Fibroblast of gingiva (primary cell): ENCODE measurements at places on chromosomes 1 and 21.

- no peak for DNase-seq
Observed at GRCh38 chr1:169594391-169594790, 8.1 kb upstream of the F5 start.

GRCh38 chr1:155834296-155834926 is 22.6 kb downstream of the GON4L start:
- DNase-seq = peak; percentile 29

DNA sequence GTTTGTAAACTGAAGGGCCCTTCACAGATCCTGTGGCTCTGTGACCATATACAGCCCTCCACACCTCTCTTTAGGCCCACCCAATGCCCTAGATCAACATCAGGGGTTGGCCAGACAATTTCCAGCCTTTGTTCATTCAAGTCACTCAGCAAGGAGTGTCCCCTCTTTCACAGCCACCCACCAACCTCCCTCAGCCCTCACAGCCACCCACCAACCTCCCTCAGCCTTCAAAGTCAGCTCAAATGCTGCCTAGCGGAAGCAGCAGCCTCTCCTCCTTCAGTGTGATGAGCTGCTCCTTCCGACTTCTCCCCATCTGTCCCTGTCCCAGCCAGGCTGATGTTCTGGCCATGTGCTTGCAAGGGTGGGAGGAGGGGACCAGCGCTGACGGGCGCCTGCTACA is 71.4 kb downstream of the DMRTB1 start:
- no peak for DNase-seq

- no peak for DNase-seq
Observed at GRCh38 chr1:192986110-192986747, 72.9 kb downstream of the UCHL5 start.

- no peak for DNase-seq
Observed at GRCh38 chr1:226640321-226641136, 92.0 kb downstream of the STUM start.

DNA sequence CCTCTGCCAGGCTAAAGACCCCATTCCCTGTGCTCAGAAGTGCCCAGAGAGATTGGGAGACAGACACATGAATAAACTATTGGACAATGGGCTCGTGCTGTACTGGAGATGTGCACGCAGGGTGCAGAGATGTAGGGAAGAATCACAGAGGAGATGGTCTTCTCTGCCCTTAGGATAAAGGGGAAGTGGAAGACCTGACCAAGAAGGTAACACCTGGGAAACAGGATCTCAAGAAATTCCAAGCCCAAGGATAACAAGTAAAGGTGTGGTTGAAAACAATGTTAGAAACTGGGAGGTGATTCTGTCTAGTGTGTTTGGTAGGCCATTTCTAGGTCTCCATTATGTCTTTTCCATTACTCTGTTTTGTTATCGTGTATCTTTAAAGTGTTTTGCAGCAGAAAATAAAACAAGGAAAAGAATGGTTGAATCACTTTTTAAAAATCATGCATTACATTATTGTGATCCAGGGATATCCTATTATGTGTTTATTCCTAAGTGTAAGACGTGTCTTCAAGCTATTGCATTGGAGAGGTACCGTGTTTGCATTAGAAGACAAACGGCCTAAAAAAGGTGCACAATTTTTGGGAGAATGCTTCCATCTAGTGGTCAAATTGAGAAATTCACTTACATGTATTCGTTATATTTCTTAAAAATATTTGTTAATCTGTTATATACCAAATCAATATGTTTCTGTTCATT is 40.8 kb upstream of the KCTD3 start:
- peak; percentile 31 for DNase-seq

DNA sequence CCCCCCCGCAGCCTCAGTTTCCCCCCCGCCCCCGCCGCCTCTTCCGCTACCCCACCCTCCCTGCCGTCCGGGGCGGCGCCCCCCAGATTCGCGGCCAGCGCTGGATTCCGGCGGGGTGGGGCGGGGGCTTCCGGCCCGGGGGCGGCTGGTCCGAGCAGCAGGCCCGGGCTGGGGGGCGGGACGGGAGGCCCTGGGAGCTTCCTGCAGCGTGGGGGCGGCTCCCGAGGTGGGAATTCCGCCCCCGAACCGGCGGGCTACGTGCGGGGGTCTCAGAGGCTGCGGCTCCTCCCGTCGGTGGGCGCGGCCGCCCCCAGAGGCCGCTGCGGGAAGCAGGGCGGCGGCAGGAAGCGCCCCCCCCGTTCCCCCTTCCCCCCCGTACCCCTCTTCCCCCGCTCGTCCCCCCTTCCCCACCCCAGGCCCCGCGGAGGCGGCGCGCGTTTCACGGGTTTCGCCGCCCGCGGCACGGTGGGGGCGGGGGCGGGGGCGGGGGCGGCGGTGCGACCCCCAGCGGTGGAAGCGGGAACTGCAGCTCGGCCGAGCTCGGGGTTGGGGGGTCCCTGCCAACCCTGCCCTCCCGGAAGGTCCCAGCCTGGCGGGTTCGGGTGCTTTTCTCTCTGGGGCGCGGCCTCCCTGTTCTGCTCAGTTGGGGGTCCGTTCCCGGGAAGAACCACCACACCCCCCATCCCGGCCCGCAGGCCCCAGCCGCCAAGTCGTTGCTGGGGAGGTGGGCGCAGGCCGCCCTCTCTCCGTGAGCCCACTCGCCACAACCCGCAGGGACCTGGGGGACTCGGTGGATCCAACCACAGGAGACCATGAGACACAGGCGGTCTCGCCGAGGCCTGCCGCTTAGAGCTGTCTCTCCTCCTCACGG is 76.3 kb downstream of the MORN1 start:
- DNase-seq = peak; percentile 26

DNA sequence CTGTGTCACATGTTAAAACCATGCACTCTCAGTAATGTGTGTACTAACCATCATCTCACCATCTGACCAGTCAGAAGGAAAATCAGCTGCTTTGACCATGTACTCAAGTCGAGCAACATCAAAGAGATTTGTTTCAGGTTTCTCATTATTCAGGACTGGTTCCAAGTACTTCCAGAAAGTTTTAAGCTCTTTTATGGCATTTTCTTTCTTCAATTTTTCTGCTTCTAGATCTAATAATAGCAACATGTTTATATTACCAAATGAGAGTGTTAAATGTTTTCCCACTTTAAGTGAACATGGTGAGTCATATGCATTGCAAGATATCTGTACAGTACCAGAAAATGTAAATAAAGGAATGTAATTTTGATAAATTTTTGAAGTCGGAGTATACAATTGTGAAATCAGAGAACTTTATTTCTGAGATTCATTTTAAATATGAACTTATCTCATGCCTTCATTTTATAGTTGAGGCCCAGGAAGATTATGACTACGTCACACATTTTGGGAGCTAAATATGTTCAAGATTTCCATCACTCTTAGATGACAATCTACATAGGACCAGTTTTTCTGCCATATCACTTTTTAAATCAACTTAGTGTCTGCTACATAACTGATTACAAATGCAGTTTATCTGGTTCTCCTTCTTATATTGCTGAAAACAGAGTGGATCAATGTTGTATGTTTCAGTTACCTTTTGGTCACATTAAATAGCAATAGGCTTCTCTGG is 87.2 kb downstream of the SPAG17 start:
- DNase-seq = no peak

GRCh38 chr1:246270236-246270635 is 236.8 kb downstream of the SMYD3 start:
- DNase-seq = no peak

DNA sequence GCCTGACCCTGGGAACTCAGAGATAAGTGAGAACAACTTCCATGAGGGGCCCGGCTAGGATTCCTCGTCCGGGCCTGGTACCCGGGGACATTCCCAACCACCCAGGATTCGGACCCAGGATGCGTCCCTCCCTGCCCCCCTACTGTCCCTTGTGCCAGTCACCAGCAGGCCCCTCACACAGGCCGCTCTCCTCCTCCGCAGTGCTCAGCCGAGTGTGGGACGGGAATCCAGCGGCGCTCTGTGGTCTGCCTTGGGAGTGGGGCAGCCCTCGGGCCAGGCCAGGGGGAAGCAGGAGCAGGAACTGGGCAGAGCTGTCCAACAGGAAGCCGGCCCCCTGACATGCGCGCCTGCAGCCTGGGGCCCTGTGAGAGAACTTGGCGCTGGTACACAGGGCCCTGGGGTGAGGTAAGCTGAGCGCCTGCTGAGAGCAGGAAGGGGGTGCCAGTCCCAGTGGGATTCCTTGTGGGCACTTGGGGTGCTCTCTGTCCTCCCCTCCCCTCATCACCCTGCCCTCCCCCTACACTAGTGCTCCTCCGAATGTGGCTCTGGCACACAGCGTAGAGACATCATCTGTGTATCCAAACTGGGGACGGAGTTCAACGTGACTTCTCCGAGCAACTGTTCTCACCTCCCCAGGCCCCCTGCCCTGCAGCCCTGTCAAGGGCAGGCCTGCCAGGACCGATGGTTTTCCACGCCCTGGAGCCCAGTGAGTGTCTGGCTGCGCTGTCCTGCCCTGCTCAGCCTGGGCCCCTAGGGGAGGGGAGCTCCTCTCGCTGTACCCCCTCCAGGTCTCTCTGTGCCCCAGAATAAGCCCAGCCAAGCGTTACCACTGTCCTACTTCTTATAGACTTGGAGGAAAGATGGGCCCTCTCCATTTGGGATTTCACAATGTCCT is 9.8 kb downstream of the ADAMTSL4 start:
- DNase-seq = no peak

GRCh38 chr1:12368646-12369045 is 138.8 kb downstream of the VPS13D start:
- DNase-seq = no peak

- DNase-seq = no peak
Observed at GRCh38 chr1:229379846-229380245, 37.0 kb upstream of the CCSAP start.

DNA sequence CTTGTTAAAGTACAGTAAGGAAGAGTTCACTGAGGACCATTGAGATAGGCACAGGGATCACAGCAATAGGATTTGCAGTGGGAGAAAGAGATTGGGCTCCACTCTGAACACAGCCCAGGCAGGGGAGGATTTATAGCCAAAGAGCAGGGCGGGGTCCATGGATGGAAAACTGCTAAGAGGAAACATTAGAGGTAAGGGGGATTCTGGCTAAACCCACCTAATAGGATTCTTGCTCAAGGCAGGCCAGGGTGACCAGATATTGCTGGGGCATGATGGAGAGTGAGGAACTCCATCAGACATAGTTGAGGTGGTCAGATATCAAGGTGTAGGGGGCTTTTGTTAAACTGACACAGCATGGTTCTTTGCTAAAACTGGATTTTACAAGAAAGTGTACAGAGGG is 372.8 kb downstream of the NPHP4 start:
- no peak for DNase-seq

DNA sequence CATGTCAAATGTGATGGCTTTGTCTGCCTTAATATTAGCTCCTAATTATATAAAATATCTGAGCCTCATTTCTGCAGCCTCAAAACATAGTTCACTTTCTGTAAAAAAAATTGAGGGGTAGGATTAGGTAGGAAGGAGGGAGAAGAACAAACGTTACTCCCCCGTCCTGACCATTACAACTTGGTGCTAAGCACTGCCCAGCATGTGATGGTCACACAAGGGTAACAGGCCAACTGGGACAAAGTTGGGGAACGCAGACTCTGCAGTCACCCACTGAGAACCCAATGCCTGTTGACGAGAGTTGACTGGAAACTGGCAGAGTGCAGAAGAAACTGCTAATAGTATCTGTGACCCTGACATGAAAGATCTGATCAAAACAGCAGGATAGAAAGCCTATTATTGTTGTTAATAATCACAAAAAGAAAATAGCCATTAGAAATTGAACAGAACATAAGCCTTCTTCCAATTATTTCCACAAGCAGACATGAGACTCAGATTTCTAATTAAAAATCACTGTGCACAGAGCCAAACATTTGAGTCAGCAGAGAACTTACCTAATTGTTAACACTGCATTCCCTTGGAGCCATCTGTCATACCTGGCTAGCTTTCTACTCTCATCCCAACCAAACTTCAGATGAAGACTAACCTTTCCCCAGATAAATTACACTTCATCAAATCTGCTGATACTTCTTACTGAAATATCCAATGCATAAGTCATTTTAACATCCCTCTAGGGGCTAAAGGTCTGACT is 5.5 kb downstream of the SORT1 start:
- no peak for DNase-seq

GRCh38 chr1:236341298-236341697 is 52.8 kb upstream of the EDARADD start:
- DNase-seq = no peak

DNA sequence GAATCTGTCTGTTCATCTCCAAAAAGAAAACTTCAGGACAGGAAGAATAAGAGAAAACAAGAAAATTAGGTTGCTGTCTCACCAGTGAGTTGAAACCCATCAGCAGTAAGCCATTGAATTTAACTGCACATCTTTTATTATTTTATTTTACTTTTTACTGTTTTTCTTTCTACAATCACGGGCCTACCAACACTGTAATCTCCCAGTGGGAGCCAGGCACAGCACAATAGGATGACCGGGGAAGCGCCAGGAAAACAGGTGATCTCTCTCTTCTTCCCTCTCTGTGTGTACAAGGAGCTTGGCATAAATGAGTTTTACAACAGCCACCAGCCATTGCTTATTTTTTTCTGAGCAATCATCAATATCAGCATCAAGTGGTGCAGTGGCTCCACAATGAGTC is 113.1 kb upstream of the ESRRG start:
- DNase-seq = no peak

DNA sequence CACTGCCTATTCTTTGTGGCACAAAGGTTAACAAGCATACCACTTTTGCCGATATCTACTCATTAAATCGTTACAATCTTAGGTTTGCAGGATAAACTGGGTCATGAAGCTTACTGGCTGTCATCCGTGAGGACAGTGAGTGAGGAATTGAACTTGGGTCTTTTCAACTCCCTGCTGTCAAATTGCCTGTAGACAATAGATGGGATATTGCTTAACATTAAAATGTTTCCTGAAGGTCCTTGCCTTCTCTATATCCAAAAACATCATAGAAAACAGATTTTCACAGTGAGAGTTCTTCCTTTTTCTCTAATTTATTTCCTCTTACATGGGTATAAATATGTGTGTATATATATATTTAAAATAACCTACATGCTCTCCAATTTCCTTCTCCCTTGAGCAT is 257.8 kb downstream of the LMO4 start:
- DNase-seq = no peak

GRCh38 chr1:24052220-24052619 is 59.7 kb downstream of the MYOM3 start:
- peak; percentile 17 for DNase-seq

GRCh38 chr1:192476802-192477298 is 98.7 kb upstream of the RGS1 start:
- peak; percentile 26 for DNase-seq

- no peak for DNase-seq
Observed at GRCh38 chr1:11841245-11842153, 6.1 kb downstream of the NPPA start.

DNA sequence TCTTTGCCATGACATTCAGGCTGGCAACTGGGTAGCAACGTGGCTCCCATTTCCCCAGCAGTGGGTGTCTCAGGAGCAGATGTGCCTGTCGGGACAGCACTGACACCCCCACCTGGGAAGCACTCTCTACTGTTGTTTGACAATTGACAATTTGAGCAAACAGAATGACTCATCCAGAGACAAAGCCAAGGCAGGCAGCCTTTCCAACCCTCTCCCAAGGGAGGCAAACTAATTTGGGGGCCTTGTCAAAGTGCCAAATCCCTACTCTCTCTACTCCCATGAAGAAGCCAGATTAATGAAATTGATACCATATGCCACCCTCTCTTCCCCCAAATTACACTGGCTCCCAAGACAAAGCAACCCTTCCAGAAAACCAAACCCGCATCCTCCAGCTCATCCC is 65.6 kb downstream of the GRIK3 start:
- no peak for DNase-seq

GRCh38 chr1:183730107-183730724 is 74.7 kb upstream of the RGL1 start:
- DNase-seq = no peak

- DNase-seq = no peak
Observed at GRCh38 chr1:232333419-232333767, 296.5 kb downstream of the SIPA1L2 start.

- no peak for DNase-seq
Observed at GRCh38 chr1:92902406-92902744, 58.9 kb downstream of the DIPK1A start.
